ENCODE measurements at places on chromosomes 3 and 15.
A peak's percentile ranks its signal among the peaks of the same experiment; 100 is the strongest.

- H3K4me1 ChIP-seq, result peaks cover 35% of the 10 kb centered on the region
- H3K36me3 ChIP-seq, result no peaks in the 10 kb centered on the region
- H3K27ac ChIP-seq, result no peak overlapping the region
These were observed 41.0 kb downstream of the EPHB3 start for GRCh38 chr3:184602372-184603150.

GRCh38 chr15:88124199-88124598, 132.3 kb downstream of the NTRK3 start:
- no peaks in the 10 kb centered on the region for H3K36me3 ChIP-seq
- H3K27ac ChIP-seq, result no peak overlapping the region
- no peak overlapping the region for H3K4me3 ChIP-seq
- DNase-seq, result no peak
- no peaks in the 10 kb centered on the region for H3K27me3 ChIP-seq

GRCh38 chr3:76754247-76754646, 285.7 kb upstream of the ROBO2 start:
- no peaks in the 10 kb centered on the region for H3K27me3 ChIP-seq
- H3K36me3 ChIP-seq, result no peaks in the 10 kb centered on the region
- H3K4me3 ChIP-seq, result no peak overlapping the region

- H3K4me3 ChIP-seq, result no peak overlapping the region
- no peaks in the 10 kb centered on the region for H3K36me3 ChIP-seq
- peaks cover 23% of the 10 kb centered on the region for H3K4me1 ChIP-seq
- DNase-seq, result no peak
- no peak overlapping the region for H3K27ac ChIP-seq
- H3K27me3 ChIP-seq, result no peaks in the 10 kb centered on the region
These were observed 5.9 kb downstream of the EHD4 start for GRCh38 chr15:41966414-41966812.

GRCh38 chr3:119547227-119547626, 12.2 kb downstream of the CD80 start:
- H3K36me3 ChIP-seq, result no peaks in the 10 kb centered on the region
- DNase-seq, result no peak
- no peaks in the 10 kb centered on the region for H3K27me3 ChIP-seq
- H3K4me3 ChIP-seq, result no peak overlapping the region
- H3K27ac ChIP-seq, result no peak overlapping the region
- no peaks in the 10 kb centered on the region for H3K4me1 ChIP-seq

GRCh38 chr15:33639978-33640377, 328.3 kb upstream of the CHRM5 start:
- no peaks in the 10 kb centered on the region for H3K36me3 ChIP-seq
- no peak overlapping the region for H3K4me3 ChIP-seq
- no peaks in the 10 kb centered on the region for H3K27me3 ChIP-seq
- no peak overlapping the region for H3K27ac ChIP-seq

DNA sequence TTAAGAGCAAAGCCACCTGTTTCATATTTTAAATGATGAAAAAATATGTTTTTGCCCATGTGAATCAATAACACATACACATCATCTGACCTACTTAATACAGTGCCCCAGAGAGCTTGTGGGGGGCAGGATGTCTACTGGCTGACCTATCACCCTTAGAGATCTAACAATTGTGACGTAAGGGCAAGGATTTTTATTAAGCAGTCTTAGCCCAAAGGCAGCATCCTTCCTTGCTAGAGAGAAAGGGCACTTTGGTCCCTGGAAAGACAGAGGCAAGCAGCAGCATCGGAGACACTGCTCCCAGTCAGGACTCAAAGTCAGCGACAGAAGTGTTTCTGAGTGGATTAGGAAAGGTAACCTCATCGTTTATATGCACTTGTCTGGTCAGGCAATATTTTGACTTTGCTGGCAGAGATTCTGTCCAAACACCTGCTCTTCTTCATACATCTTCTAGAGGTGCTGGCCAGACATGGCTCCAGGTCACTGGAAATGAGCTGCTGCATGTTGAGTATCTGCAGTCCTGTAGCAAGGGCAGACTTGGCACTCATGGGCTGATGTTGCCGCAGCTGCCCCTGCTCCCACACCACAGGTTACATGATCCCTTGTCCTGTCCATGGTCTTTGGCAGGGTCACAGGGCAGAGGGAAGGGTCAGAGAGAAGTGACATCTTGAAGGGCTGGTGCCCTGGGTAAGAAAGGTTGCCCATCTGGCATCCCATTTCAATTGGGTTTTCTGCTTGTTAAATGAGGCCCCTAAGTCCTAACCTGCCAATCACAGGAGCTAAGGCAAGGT, 1.8 kb downstream of the CXCR6 start:
- H3K27me3 ChIP-seq, result no peaks in the 10 kb centered on the region
- no peak for DNase-seq
- no peak overlapping the region for H3K4me3 ChIP-seq
- no peaks in the 10 kb centered on the region for H3K36me3 ChIP-seq

- DNase-seq, result no peak
- no peak overlapping the region for H3K27ac ChIP-seq
- H3K36me3 ChIP-seq, result no peaks in the 10 kb centered on the region
- peaks cover 39% of the 10 kb centered on the region for H3K4me1 ChIP-seq
- H3K27me3 ChIP-seq, result no peaks in the 10 kb centered on the region
These were observed 42.1 kb downstream of the EEFSEC start for GRCh38 chr3:128195369-128195768.

DNA sequence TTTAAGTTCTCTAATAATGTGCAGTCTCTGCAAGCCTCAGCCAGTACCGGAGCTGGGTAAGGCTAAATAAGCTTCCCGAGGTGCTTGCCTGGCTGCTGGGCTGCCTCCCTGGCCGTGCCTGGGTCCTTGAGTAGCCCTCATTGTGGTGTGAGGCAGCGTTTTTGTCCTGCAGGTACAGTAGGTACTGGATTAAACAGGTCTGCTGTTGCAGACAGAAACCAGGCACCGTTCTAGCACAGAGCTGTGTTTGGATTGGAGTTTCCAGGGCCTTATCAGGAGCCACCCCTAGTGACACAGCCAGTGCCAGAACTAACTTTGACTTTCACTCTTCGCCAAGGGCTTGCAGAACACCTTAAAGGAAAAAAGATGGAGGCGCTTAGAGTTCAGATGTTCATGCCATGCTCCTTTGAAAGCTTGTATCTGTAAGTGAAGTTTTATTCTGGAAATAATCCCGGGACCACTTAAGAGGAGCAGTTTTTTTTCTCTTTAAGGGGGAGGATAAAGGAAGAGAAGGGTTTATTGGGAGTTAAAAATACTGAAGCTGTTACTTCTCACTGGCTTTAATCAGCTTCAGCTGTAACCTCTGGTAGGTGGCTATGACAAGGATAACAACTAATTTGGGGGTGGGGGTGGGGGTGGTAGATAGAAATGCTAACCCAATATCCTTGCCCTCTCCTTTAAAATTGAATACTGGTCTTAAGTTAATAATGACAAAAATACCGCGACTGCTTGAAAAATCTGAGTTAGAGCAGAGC, 126.8 kb downstream of the MITF start:
- no peak overlapping the region for H3K27ac ChIP-seq
- H3K4me3 ChIP-seq, result no peak overlapping the region
- DNase-seq, result peak; percentile 10

DNA sequence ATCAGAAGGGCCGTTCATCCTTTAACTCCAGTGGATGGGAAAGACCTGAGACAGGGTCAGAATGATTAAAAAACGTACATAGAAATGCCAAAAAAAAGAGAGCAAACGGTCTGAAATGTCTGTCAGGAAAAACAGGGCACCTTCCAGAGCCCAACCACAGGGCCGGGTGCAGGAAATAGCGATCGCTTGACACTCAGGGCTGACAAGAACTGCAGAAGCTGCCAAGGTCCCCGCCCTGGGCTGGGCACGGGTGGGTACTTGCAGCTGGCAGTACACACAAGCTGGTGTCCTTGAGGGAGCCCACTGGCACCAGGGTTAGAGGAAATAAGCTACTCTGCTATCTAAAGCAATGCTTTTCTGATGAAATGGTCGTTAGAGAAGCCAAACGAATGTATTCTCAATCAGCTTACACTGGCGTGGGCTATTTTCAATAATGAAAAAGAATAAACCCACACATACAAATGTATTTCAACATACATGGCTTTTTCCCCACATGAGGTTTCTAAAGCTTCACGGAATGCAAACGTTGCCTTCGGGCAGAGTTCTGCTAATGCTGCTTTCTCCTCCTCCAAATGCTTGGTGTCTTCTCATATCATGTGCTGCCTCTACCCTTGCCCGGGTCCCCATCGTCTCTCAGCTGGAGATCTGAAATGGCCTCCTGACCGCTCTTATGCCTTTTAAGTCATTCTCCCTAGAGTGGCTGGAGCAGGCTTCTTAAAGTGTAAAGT, 15.6 kb downstream of the FRMD4B start:
- H3K27ac ChIP-seq, result no peak overlapping the region
- DNase-seq, result no peak
- H3K27me3 ChIP-seq, result no peaks in the 10 kb centered on the region
- no peak overlapping the region for H3K4me3 ChIP-seq

- no peak for DNase-seq
- H3K4me1 ChIP-seq, result peaks cover 56% of the 10 kb centered on the region
- H3K36me3 ChIP-seq, result no peaks in the 10 kb centered on the region
- no peaks in the 10 kb centered on the region for H3K27me3 ChIP-seq
These were observed 18.9 kb downstream of the SH3BP5 start for GRCh38 chr3:15313461-15313860.

DNA sequence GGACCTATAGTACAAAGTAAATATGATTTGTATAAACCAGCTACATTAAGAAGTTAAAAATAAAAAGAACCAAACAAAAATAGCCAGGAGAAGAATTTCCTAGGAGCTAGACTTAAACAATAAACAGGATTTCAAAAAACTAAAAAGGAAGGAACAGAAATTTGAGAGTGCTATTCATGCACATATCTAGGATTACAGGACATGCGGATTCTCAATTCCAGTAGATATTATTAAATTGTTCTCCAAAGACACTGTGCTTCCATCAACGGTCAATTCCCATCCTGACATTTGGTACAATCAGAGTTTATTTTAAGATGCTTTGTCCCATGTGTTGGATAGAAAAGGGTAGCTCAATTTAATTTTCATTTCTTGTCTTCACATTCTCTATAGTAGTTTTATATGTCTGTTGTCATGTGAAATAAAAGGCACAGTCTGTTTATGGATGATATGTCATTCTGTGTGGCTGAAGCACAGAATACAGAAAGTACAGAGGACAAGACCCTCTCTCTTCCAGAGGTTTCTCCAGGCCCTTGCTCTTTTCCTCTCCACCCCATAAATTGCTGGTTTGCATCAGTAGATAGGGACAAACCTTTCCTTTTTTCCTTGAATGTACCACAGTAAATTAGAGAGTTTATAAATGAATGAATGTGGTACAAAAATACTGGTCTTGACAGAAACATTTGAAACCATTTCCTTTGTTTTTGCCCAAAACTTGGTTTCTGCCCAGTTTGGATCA, 3.5 kb downstream of the PLOD2 start:
- no peak overlapping the region for H3K4me3 ChIP-seq
- peaks cover 6% of the 10 kb centered on the region for H3K4me1 ChIP-seq
- no peak for DNase-seq
- H3K27ac ChIP-seq, result no peak overlapping the region
- no peaks in the 10 kb centered on the region for H3K36me3 ChIP-seq
- peaks cover 19% of the 10 kb centered on the region for H3K27me3 ChIP-seq

- H3K4me1 ChIP-seq, result peaks cover 13% of the 10 kb centered on the region
- no peaks in the 10 kb centered on the region for H3K36me3 ChIP-seq
- no peak overlapping the region for H3K4me3 ChIP-seq
These were observed 16.5 kb upstream of the HEG1 start for GRCh38 chr3:125072301-125072700.

DNA sequence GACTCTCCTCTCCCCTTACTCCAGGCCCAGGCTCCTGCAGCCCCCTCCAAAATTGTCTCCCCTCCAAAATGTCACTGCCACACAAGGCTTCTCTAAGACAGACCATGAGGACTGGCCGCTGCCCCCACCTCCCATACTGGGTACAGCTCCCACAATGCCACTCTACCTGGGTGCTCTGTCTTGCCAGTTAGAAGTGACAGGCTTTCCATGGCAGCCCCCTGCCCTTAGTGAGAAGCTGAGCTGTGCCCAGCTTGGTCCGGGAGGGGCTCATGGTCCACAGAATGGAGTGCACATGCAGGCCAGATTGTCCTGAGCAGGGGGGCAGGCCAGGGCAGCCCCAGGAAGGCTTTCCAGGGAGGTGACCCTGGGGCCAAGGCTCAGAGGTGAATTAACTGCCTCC, 3.0 kb upstream of the CLK3 start:
- H3K27ac ChIP-seq, result no peak overlapping the region
- no peak for DNase-seq
- peaks cover 10% of the 10 kb centered on the region for H3K27me3 ChIP-seq
- no peak overlapping the region for H3K4me3 ChIP-seq
- H3K4me1 ChIP-seq, result peaks cover 25% of the 10 kb centered on the region
- H3K36me3 ChIP-seq, result no peaks in the 10 kb centered on the region

GRCh38 chr15:28107904-28108275, 8.8 kb upstream of the OCA2 start:
- no peaks in the 10 kb centered on the region for H3K36me3 ChIP-seq
- H3K27me3 ChIP-seq, result peaks cover 51% of the 10 kb centered on the region
- no peak overlapping the region for H3K27ac ChIP-seq
- peaks cover 3% of the 10 kb centered on the region for H3K4me1 ChIP-seq
- peak overlapping the region; percentile 61 for H3K4me3 ChIP-seq

DNA sequence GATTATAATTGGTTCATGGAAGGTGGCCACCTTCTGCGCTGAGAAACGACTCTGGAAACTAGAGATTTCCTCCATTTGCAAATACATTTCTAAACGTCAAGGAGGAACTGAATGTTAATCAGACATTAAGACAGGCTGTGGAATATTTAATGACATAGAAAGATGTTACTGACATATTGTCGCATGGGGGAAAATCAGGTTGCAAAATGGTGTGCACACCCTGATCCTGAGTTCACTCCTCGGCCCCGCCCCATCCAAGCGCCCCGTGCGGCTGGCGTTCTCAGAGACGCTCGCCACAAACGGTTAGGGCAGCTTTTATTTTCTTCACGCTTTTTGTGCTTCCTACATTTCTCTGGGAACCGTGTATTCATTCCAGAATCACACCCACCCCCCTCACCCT, 10.7 kb downstream of the H1-8 start:
- no peak overlapping the region for H3K27ac ChIP-seq
- H3K4me3 ChIP-seq, result no peak overlapping the region
- H3K27me3 ChIP-seq, result no peaks in the 10 kb centered on the region
- no peak for DNase-seq
- peaks cover 42% of the 10 kb centered on the region for H3K4me1 ChIP-seq
- H3K36me3 ChIP-seq, result no peaks in the 10 kb centered on the region

- no peaks in the 10 kb centered on the region for H3K27me3 ChIP-seq
- H3K36me3 ChIP-seq, result no peaks in the 10 kb centered on the region
- DNase-seq, result peak; percentile 22
- H3K4me1 ChIP-seq, result peaks cover 8% of the 10 kb centered on the region
These were observed 179.4 kb downstream of the CHST2 start for GRCh38 chr3:143298886-143299535.

DNA sequence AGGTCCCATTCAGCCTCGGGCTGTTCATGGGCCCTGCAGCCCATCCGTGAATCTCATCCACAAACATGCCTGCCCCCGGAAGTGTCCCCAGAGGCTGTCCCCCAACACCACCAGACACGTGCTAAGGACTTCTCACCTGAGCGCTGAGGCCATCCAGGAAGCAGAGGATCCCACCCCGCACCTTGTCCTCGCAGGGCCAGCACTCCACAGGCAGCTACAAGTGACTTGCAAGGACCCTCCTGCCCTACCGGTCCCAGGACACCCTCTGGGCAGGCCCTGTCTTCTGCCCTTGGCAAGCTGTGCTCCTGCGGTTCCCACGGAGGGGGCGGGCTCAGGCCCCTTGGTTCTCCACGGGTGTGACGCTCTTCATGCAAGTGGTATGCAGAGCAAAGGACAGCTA, 146.0 kb downstream of the NUP210 start:
- no peak for DNase-seq
- H3K27me3 ChIP-seq, result no peaks in the 10 kb centered on the region
- no peaks in the 10 kb centered on the region for H3K36me3 ChIP-seq
- peaks cover 2% of the 10 kb centered on the region for H3K4me1 ChIP-seq

Data from neural progenitor cell (in vitro differentiated cells).